ENCODE measurements at places on chromosomes 12 and 14. TPM values are rescaled to one million over a fixed set of nuclear protein-coding genes. Genes with fewer than 3 reads are reported as not detected.

The PZP gene
- total RNA-seq, result not detected

The MANSC4 gene
- total RNA-seq, result not detected

The ZCCHC8 gene
- 12.6 TPM for total RNA-seq

The TAPBPL gene
- 6.6 TPM for total RNA-seq

The ANO2 gene
- not detected for total RNA-seq

The KRT77 gene
- total RNA-seq, result not detected

DNA sequence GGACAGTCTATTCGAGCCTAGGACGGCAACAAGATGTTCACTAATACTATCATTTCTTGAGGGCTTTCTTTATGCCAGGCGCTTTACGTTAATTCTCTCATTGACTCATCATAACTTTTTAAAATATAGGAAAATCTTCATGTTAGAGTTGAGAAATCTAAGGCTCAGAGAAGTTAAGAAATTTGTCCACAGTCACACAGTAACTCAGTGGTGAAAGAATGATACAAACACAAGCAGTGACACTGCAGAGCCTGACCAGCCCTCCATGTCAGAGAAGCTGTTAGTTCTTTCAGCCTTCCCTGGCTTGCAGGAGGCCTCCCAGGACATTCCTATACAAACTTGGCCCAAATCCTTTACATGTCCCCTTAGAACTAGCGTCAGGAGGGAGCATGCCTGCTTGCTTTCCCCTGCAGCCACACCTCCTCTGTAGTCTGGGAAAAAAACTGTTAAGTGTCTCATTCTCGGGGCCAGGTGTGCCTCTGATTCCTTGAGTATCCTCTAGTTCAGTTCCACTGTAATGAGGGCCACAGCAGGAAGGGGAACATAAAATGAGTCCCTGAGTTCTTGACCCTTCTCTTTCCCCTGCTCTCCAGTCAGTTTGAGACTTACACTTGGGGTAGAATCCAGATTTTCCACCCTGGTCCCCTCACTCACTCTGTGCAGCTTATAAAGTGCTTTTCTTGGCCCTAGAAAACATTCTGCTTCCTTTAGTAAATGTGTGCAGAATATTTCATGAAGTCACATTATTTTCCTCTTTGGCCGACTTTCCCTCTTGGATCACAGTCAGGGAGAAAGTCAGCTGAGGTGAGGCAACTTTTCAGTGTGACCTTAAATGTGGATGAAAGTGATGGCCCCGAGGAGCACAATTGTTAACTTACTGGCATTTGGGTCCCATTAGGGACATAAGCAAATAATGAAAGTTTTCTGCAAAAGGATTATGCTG is 152.2 kb upstream of the HIF1A start:
- peaks cover 38% of the 10 kb centered on the region for H3K4me1 ChIP-seq
- H3K36me3 ChIP-seq, result no peaks in the 10 kb centered on the region
- H3K4me3 ChIP-seq, result no peak overlapping the region
- H3K27ac ChIP-seq, result no peak overlapping the region
- no peak for DNase-seq
- H3K27me3 ChIP-seq, result no peaks in the 10 kb centered on the region

The TSHR gene
- total RNA-seq, result not detected

GRCh38 chr12:97767347-97767746 is 304.7 kb downstream of the RMST start:
- H3K4me1 ChIP-seq, result no peaks in the 10 kb centered on the region
- no peaks in the 10 kb centered on the region for H3K27me3 ChIP-seq
- no peaks in the 10 kb centered on the region for H3K36me3 ChIP-seq
- H3K4me3 ChIP-seq, result no peak overlapping the region
- no peak for DNase-seq

The FAR2 gene
- not detected for total RNA-seq

The GYS2 gene
- total RNA-seq, result not detected

The TRIM9 gene
- not detected for total RNA-seq

The FITM1 gene
- 0.21 TPM for total RNA-seq

DNA sequence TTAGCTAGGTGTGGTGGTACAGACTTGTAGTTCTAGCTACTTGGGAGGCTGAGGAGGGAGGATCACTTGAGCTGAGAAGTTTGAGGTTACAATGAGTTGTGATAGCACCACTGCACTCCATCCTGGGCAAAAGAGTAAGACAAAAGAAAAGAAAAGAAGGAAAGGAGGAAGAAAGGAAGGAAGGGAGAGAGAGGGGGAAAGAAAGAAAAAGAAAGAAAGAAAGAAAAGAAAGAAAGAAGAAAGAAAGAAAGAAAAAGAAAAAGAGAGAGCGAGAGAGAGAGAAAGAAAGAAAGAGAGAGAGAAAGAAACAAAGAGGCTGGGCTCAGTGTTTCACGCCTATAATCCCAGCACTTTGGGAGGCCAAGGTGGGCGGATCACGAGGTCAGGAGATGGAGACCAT is 10.3 kb upstream of the GNPTAB start:
- DNase-seq, result no peak
- H3K27ac ChIP-seq, result no peak overlapping the region
- no peaks in the 10 kb centered on the region for H3K27me3 ChIP-seq
- no peak overlapping the region for H3K4me3 ChIP-seq
- no peaks in the 10 kb centered on the region for H3K36me3 ChIP-seq
- H3K4me1 ChIP-seq, result peaks cover 15% of the 10 kb centered on the region

The BBOF1 gene
- total RNA-seq, result 2.6 TPM

The DYRK2 gene
- total RNA-seq, result 32.0 TPM

DNA sequence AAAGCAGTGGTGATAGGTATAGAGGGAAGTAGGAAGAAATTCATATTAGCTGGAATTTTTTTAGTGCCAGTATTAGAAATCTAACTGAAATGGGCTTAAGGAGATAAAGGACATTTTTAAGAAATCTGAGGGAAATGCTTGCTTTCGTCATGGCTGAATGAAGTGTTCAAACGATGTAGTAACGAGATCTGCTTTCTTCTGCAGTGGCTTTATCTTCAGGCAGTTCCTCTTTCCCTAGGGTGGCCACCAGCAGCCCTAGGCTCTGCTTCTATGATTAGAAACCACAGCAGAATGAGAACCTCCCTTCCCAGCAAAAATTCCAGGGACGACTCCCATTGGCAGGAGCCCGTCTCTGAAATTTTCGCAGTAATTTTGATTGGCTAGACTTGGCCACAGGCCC is 163.9 kb upstream of the FRMD6 start:
- peaks cover 55% of the 10 kb centered on the region for H3K4me1 ChIP-seq
- H3K27me3 ChIP-seq, result no peaks in the 10 kb centered on the region
- no peak for DNase-seq
- H3K36me3 ChIP-seq, result 0 out of 2 replicates have a peak, but pooled peaks cover 4% of the 10 kb centered on the region
- no peak overlapping the region for H3K27ac ChIP-seq

GRCh38 chr14:105099778-105100177 is 34.5 kb upstream of the GPR132 start:
- H3K4me3 ChIP-seq, result no peak overlapping the region
- DNase-seq, result no peak
- peaks cover 27% of the 10 kb centered on the region for H3K27me3 ChIP-seq
- peaks cover 11% of the 10 kb centered on the region for H3K36me3 ChIP-seq

GRCh38 chr14:104970231-104971068 is 7.7 kb downstream of the AHNAK2 start:
- H3K27me3 ChIP-seq, result no peaks in the 10 kb centered on the region
- peak; percentile 81 for DNase-seq
- peaks cover 56% of the 10 kb centered on the region for H3K4me1 ChIP-seq
- H3K36me3 ChIP-seq, result no peaks in the 10 kb centered on the region
- H3K4me3 ChIP-seq, result peak overlapping the region; percentile 90
- peak overlapping the region; percentile 84 for H3K27ac ChIP-seq

- H3K27ac ChIP-seq, result no peak overlapping the region
- peaks cover 21% of the 10 kb centered on the region for H3K4me1 ChIP-seq
Measured at GRCh38 chr12:122489038-122489437, 11.7 kb downstream of the ZCCHC8 start.

- H3K27ac ChIP-seq, result no peak overlapping the region
- H3K4me1 ChIP-seq, result peaks cover 18% of the 10 kb centered on the region
- no peaks in the 10 kb centered on the region for H3K36me3 ChIP-seq
- no peak overlapping the region for H3K4me3 ChIP-seq
- DNase-seq, result no peak
Measured at GRCh38 chr14:60257865-60258264, 8.8 kb downstream of the PPM1A start.

- no peak overlapping the region for H3K4me3 ChIP-seq
- no peaks in the 10 kb centered on the region for H3K36me3 ChIP-seq
- DNase-seq, result no peak
- H3K4me1 ChIP-seq, result no peaks in the 10 kb centered on the region
- H3K27ac ChIP-seq, result no peak overlapping the region
Measured at GRCh38 chr14:62706217-62706616, 339.0 kb downstream of the KCNH5 start.

The CLEC7A gene
- not detected for total RNA-seq

GRCh38 chr12:87678453-87678852 is 350.7 kb downstream of the C12orf50 start:
- H3K27ac ChIP-seq, result no peak overlapping the region
- 0 out of 2 replicates have a peak, but pooled peaks cover 4% of the 10 kb centered on the region for H3K36me3 ChIP-seq
- no peaks in the 10 kb centered on the region for H3K27me3 ChIP-seq
- H3K4me3 ChIP-seq, result no peak overlapping the region
- no peaks in the 10 kb centered on the region for H3K4me1 ChIP-seq

The BRI3BP gene
- total RNA-seq, result 10.0 TPM

DNA sequence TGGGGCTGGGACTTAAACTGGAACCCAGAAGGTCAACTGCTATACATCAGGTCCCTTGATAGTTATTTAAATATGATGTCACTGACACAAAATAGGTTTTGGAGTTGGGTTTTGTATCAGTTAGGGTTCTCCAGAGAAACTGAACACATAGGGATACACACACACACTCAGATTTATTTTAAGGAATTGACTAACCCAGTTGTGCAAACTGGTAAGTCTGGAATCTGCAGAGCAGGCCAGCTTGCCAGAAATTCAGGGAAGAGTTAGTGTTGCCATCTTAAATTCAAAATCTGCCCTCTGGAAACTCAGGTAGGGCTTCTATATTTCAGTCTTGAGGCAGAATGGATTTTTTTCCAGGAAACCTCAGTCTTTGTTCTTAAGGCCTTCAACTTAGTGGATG is 36.9 kb downstream of the MAPK1IP1L start:
- H3K27ac ChIP-seq, result no peak overlapping the region
- no peak for DNase-seq
- no peaks in the 10 kb centered on the region for H3K36me3 ChIP-seq

The CFAP54 gene
- 0.66 TPM for total RNA-seq

GRCh38 chr12:1591034-1591433 is 3.3 kb downstream of the FBXL14 start:
- H3K27me3 ChIP-seq, result peaks cover 24% of the 10 kb centered on the region
- H3K36me3 ChIP-seq, result peaks cover 30% of the 10 kb centered on the region
- H3K27ac ChIP-seq, result peak overlapping the region; percentile 71
- peak overlapping the region; percentile 86 for H3K4me3 ChIP-seq

DNA sequence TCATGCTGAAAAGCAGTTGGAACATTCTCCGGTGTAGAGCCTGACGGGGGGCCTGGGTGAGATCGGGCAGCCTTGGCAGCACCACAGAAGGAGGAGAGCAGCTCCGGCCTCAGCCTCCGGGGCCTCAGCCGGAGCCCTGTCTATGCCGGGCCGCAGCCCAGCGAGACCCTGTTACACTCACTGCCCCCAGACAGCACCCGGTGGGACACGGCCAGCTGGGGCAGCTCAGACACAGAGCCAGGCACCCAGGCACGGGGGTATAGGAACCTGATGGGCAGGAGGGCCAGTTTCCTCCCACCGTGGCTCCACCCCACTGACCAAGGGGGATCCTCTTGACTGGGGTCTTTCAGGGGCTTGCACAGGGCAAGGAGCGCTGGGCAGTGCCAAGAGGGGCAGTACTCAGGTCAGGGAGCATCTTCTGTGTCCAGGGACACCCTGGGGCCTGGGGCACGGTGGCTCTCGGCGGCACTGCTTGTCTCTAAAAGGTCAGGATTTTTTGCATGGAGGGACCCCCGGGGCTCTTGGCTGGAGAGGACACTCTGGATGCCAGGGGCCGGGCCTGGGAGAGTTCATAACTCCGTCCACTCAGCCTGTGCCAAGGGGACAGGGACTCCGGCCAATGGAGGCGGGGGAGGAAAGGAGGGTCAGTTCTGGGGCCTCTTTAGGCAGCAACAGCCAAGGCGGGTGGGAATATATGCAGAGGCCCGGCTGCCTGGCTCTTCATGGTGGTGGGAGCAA is 9.4 kb downstream of the INF2 start:
- H3K27me3 ChIP-seq, result peaks cover 8% of the 10 kb centered on the region
- no peaks in the 10 kb centered on the region for H3K36me3 ChIP-seq
- peak overlapping the region; percentile 62 for H3K27ac ChIP-seq
- no peak for DNase-seq
- no peak overlapping the region for H3K4me3 ChIP-seq
- H3K4me1 ChIP-seq, result peaks cover 26% of the 10 kb centered on the region

GRCh38 chr12:70080566-70080965 is 162.7 kb upstream of the CNOT2 start:
- no peak overlapping the region for H3K27ac ChIP-seq
- no peaks in the 10 kb centered on the region for H3K4me1 ChIP-seq
- H3K27me3 ChIP-seq, result no peaks in the 10 kb centered on the region
- no peak for DNase-seq

- no peak overlapping the region for H3K4me3 ChIP-seq
- H3K27ac ChIP-seq, result no peak overlapping the region
- no peak for DNase-seq
- peaks cover 10% of the 10 kb centered on the region for H3K4me1 ChIP-seq
- H3K27me3 ChIP-seq, result no peaks in the 10 kb centered on the region
Measured at GRCh38 chr12:91249518-91250272, 67.1 kb upstream of the DCN start.

GRCh38 chr14:90107789-90108188 is 46.0 kb downstream of the KCNK13 start:
- peaks cover 18% of the 10 kb centered on the region for H3K4me1 ChIP-seq
- no peak for DNase-seq
- peaks cover 10% of the 10 kb centered on the region for H3K27me3 ChIP-seq
- H3K4me3 ChIP-seq, result no peak overlapping the region
- no peaks in the 10 kb centered on the region for H3K36me3 ChIP-seq
- no peak overlapping the region for H3K27ac ChIP-seq

DNA sequence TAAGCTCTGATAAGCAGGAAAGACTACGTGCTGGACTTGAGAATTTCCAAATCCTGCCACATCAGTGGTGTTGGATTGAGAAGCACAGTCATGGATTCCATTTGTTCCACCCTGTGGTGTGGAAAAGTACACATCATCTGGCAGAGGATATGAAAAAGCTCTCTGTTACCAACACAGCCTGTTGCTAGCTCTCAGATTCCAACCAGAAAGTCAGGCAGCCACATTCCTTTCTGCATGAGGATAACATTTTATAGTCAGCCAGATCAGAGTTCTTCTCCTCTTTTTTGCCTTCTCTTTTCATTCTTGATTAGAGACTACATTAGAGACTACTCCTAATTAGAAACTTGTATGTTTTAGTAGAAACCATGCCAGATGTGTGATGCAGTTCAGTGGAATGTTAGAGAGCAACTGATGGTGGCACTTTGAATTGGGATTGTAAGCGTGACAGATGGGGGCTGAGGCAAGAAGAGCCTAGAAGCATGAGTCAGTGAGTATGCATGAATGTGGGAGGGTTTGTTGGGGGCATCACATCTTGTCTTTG is 61.2 kb upstream of the STXBP6 start:
- H3K36me3 ChIP-seq, result peaks cover 9% of the 10 kb centered on the region
- H3K27ac ChIP-seq, result peak overlapping the region; percentile 98
- H3K27me3 ChIP-seq, result no peaks in the 10 kb centered on the region

The VRTN gene
- not detected for total RNA-seq

- peaks cover 2% of the 10 kb centered on the region for H3K27me3 ChIP-seq
- DNase-seq, result no peak
- no peak overlapping the region for H3K27ac ChIP-seq
- peaks cover 11% of the 10 kb centered on the region for H3K4me1 ChIP-seq
- no peak overlapping the region for H3K4me3 ChIP-seq
Measured at GRCh38 chr14:60061371-60061770, 30.4 kb upstream of the PCNX4 start.

Measured in HFFc6 (cell line).